ENCODE measurements at places on chromosomes 4 and X.
A peak's percentile ranks its signal among the peaks of the same experiment; 100 is the strongest.

- DNase-seq = peak; percentile 5
- H3K4me1 ChIP-seq = no peaks in the 10 kb centered on the region
- H3K36me3 ChIP-seq = no peaks in the 10 kb centered on the region
- H3K27me3 ChIP-seq = no peaks in the 10 kb centered on the region
- no peak overlapping the region for H3K27ac ChIP-seq
These were observed 64.3 kb upstream of the NR0B1 start for GRCh38 chrX:30373479-30373878.

- peaks cover 18% of the 10 kb centered on the region for H3K4me1 ChIP-seq
- H3K27me3 ChIP-seq = no peaks in the 10 kb centered on the region
- no peak for DNase-seq
These were observed 203.6 kb downstream of the PDGFC start for GRCh38 chr4:156767911-156768415.

DNA sequence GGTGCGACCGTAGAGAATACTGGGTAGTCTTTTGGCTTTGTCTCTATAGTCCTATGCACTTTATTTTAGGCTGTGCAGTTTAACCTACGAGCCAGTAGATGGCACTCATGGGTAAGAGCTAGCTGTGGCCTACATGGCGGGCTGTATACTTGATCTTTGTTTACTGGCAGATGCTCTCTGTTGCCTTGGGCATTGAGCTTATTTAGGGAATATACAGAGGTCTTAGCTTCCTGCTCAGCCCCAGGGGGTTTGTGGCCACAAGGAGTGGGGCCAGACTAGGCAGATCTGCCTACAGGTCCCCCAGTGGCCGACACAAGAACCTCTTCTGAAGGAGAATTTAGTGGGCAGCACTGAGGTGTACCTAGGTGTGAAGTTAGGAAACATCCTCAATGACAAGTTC, 227.6 kb upstream of the HDX start:
- no peak overlapping the region for H3K27ac ChIP-seq
- peak; percentile 0 for DNase-seq
- H3K27me3 ChIP-seq = no peaks in the 10 kb centered on the region
- H3K4me1 ChIP-seq = no peaks in the 10 kb centered on the region

- no peak overlapping the region for H3K27ac ChIP-seq
- H3K4me1 ChIP-seq = no peaks in the 10 kb centered on the region
- no peak for DNase-seq
- H3K36me3 ChIP-seq = no peaks in the 10 kb centered on the region
These were observed 30.2 kb downstream of the ZNF185 start for GRCh38 chrX:152927858-152928760.

DNA sequence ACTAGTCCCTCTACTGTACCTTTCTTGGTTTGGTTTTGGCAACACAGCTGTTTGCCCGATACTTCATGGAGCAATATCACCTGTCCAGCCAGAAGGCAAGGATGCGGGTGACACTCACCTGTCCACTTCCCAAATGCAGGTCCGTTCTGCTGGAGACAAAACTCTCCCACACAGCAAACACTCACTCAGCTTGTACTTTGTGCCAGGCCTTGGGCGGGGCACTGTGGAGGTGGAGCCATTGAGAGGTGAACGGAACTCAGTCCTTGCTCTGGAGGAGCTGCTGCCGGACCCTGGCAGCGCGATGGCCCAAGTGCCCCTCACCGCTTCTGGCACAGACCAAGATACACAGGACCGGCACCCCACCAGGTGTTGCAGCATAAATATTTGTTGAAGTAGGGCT, 15.3 kb upstream of the HMGB3 start:
- no peak for DNase-seq
- H3K4me3 ChIP-seq = no peak overlapping the region
- H3K27ac ChIP-seq = no peak overlapping the region

GRCh38 chr4:1368421-1369090, 21.5 kb downstream of the UVSSA start:
- no peaks in the 10 kb centered on the region for H3K36me3 ChIP-seq
- no peaks in the 10 kb centered on the region for H3K4me1 ChIP-seq
- DNase-seq = no peak
- no peak overlapping the region for H3K27ac ChIP-seq
- no peaks in the 10 kb centered on the region for H3K27me3 ChIP-seq

DNA sequence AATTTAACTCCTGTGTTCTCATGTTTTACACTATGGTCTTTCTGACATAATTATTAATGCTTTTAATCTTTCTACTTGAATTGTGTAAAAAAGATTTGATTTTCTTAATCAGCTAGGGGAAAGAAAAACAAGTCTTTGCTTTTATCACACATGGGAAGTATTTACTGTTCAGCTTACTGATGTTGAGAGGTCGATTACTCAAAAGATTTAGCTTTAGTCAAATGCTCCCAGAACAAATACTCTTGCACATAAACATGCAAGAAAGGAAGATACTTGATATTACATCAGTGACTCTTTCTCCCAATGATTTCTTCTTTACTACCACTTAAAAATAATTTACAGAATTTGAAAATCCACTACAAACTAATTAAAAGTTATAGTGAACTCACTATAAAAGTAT, 198.3 kb upstream of the FAT4 start:
- H3K36me3 ChIP-seq = no peaks in the 10 kb centered on the region
- no peaks in the 10 kb centered on the region for H3K27me3 ChIP-seq
- H3K27ac ChIP-seq = peak overlapping the region; percentile 49
- no peak overlapping the region for H3K4me3 ChIP-seq
- peaks cover 11% of the 10 kb centered on the region for H3K4me1 ChIP-seq

GRCh38 chrX:24377911-24378468, 17.6 kb downstream of the SUPT20HL1 start:
- no peak overlapping the region for H3K27ac ChIP-seq
- H3K4me1 ChIP-seq = no peaks in the 10 kb centered on the region
- H3K36me3 ChIP-seq = no peaks in the 10 kb centered on the region
- no peaks in the 10 kb centered on the region for H3K27me3 ChIP-seq
- DNase-seq = no peak
- no peak overlapping the region for H3K4me3 ChIP-seq
